Vagina (tissue), 2 donors: ENCODE measurements at places on chromosomes 13 and 19.

DNA sequence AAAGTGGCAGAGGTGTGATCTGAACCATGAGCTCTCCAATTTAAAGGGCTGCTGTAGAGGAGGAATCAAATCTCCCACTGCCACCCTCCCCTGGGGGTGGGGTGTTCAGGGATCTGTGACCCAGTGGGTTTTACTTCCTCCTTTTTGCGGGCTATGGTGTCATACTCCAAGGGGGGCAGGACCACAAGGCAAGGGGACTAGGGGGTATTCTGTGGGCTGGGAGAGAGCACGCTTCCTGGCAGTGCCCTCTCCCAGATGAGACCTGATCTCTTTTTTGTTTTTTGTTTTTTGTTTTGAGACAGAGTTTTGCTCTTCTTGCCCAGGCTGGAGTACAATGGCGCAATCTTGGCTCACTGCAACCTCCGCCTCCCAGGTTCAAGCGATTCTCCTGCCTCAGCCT is 10.3 kb downstream of the PLD3 start:
- no peak for DNase-seq

DNA sequence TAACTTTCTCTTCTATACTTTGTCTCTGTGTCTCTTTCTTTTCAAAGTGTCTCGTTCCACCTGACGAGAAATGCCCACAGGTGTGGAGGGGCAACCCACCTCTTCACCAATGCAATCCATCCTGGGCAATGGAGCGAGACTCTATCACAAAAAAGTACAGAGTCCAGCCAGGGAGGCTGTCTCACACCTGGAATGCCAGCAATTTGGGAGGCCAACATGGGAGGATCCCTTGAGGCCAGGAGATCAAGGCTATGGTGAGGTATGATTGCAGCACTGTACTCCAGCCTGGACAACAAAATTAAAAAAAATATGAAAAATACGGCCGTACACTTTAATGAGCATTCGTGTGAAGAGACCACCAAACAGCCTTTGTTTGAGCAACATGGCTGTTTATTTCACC is 2.8 kb upstream of the ZNF600 start:
- no peak for DNase-seq

DNA sequence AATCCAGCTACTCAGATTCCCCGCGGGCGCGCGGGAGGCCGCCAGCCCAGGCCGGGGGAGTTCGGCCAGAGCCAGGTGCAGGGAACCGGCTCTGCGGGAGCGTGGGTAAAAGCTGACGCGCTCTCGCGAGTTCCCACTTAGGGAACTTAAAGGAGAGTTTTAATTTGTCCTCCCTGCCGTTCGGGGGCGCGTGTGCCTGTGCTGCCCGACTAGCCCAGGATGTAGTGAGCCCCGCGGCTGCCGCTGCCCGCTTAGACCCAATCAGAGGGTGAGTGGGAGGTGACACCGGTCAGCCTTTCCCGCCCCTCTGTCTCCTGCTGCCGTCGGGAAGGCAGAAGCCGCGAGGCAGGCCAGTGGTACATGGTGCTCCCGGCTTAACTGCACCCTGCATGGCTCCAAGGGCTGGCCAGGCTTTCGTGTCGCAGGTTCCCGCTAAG is 36.0 kb upstream of the NEK3 start:
- no peak for DNase-seq

GRCh38 chr19:13839130-13839937 is 37.6 kb upstream of the NANOS3 start:
- DNase-seq: peak; percentile 92

DNA sequence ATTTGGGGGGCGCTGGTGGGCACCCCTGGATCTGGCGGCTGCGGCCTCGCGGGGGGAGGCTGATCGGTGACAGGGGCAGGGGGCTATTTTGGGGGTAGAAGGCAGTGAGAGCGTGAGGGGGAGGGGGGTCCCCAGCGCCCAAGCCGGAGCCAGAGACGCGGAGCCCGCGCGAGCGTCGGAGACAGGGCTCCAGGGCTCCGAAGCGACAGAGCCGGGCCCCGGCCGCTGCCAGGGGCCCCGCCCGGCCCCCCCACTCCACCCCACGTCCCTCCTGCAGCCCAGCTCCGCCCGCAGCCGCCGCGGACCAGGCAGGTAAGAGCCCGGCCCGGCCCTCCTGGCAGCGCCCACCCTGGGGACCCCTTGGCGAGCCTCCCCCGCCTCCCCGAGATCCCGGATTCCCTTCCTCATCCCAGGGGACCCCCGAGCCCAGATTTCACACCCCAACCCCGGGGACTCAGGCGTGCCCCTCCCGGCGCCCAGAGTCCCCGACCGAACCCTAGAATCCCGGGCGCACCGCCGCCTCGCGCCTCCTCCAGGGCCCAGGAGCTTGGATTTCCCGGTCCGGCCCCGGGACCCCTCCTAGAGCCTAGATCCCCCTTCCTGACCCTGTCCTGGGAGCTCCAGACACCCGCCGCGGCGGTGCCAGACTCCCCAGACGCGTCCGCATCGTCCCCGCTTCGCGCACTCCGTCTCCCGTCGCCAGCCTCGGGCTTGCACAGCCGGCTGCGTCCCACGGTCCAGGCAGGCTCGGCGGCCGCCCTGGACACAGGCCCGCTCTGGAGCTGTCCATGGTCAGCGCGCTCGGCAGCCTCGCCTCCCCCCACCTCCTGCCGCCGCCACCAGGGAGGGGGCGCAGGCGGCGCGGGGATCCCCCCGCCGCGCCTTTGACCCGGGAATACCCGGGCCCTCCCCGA is at the start of gene PPFIA3:
Gene PPFIA3, plus strand, starts transcription at position 134 of the 914 bp plus-strand sequence. CDS start 8,330 bp downstream, outside the sequence.
- DNase-seq: no peak

- DNase-seq: no peak
These were observed 76.2 kb downstream of the FOXO1 start for GRCh38 chr13:40590112-40590862.

DNA sequence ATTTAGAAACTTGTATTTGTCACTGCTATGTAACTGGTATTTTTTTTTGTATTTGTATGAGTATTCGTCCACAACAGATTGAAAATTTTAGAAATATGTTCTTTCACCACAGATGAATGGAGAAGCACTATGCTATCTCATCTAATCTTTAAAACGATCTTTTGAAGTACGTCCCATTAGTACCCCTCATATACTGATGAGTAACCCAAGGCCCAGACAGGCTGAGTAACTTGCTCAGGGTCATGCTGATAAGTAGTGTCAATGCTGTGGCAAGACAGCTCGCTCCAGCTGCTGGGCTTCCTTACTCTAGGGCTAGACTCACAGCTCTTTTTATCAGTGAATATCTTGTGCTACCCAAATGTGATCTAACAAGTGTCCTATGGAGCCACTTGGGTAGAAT is 154.2 kb downstream of the SUCLA2 start:
- no peak for DNase-seq

GRCh38 chr19:16544473-16545231 is 2.4 kb upstream of the CHERP start:
- no peak for DNase-seq

DNA sequence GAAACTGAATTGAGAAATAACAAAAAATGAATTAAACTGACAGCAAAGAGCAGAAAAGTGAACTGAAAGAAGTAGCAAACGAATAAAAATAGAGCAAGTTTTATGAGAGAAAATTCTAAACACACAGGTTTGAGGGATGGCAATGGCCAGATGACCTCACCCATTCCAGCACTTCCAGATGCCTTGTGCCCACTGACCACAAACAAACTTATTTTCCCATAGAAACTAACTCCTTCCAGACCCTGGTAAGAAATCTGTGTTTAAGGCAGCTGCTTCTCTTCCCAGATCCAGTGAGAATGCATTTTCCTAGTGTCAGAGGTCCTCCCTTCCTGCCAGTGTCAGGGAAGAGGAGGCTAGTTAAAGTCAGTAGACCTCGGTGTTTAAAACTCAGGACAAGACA is 51.7 kb downstream of the RXFP2 start:
- DNase-seq: no peak

DNA sequence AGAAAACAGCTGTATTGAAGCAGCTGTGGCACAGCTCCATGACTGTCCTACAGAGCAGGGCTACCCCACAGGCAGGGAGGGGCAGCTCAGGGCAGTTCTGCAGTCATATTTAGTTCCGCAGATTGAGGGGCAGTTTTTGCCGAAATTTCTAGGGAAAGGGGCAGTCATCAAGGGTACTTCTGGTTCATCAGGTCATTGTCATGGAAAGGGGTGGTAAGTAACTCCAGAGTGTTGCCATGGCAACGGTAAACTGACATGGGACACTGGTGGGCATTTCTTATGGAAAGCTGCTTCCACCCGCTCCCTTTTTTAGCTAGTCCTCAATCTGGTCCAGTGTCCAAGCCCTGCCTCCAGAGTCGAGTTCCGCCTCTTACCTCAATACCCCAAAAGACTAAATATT is 702.8 kb downstream of the LIG4 start:
- DNase-seq: no peak

GRCh38 chr13:47237571-47237970 is 340.7 kb upstream of the HTR2A start:
- DNase-seq: no peak

DNA sequence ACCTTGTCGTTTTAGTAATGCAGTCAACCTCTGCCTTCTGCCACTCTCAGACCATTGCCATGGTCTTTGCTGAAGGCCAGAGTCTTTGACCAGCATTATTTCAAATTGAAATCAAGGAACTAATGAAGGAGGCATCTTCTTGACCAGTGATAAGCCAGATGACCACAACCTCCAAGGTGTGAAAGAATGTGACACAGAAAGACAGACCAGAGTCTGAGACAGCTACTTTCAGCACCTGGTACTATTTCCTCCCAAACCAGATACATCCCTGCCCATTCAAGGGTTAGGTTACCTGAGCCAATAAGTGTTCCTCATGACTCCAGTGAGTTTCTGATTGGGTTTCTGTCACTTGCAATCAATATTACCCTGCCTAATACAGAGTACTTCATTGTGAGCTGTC is 20.3 kb upstream of the RNASEH2B start:
- no peak for DNase-seq

GRCh38 chr19:33469171-33470039 is 52.2 kb downstream of the PEPD start:
- DNase-seq: no peak

DNA sequence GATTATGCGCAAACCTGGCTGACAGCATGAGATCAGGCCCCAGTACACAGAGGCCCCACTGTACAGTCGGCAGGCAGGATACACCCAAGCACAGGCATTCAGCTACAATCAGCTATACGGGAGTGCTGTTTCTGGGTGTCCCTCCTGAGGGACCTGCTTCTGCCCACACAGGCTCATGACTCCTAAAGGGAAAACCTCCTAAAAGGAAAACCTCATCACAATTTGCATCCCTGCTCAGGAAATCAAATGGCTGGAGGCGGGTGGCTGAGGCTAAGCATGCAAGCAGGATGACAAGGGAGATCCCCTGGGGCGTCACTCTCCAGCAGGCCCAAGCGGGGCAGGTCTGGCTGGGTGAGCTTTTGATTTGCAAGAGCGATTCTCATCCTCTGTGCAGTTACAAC is 99.8 kb downstream of the CRYL1 start:
- DNase-seq: no peak

- no peak for DNase-seq
These were observed 625 bp downstream of the ZNF709 start for GRCh38 chr19:12484011-12484370.
